Kidney epithelial cell (primary cell): ENCODE measurements at places on chromosomes 5 and 9.

DNA sequence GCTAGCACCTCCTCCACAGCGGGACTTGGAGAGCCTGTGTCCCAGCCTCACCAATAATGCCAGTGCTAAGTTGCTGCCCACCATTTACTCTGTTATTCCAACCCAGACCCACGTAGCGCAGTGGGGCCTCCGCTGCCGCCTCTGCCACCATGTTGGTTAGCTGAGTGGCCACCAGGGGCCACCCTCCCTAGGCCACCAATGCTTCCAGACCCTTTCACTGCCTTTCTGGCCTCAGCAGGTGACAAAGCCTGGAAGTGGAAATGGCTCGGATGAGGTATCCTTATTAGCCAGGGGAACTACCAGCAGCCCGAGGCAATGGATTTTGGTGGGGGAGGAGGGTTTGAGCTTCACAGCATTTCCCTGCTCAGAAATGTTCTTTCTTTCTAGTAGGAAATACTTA is 110.1 kb downstream of the OSTF1 start:
- no peak for DNase-seq

DNA sequence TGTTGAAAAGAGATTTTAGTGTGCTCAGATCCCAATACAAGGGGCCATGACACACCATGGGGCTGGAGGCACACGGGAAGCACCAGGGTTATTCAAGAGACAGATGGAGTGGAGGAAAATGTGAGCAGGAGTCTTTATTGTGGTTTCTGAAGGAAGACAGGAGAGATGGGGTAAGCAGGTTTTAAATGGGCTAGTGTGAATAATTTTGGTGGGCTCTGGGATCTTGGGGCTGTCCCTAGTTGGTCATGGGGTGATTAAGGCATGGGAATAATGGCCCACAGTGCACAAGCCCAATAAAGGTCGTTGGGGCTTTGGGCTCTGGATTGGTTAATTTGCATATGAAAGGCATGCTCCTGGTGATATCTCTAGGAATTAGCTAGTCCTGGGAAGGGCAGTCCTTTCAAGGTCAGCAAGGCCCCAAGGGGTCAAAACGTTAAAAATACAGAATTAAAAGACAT is 3.6 kb upstream of the SCGB3A2 start:
- DNase-seq, result no peak

GRCh38 chr5:82873452-82873851 is 203.7 kb downstream of the TMEM167A start:
- no peak for DNase-seq

DNA sequence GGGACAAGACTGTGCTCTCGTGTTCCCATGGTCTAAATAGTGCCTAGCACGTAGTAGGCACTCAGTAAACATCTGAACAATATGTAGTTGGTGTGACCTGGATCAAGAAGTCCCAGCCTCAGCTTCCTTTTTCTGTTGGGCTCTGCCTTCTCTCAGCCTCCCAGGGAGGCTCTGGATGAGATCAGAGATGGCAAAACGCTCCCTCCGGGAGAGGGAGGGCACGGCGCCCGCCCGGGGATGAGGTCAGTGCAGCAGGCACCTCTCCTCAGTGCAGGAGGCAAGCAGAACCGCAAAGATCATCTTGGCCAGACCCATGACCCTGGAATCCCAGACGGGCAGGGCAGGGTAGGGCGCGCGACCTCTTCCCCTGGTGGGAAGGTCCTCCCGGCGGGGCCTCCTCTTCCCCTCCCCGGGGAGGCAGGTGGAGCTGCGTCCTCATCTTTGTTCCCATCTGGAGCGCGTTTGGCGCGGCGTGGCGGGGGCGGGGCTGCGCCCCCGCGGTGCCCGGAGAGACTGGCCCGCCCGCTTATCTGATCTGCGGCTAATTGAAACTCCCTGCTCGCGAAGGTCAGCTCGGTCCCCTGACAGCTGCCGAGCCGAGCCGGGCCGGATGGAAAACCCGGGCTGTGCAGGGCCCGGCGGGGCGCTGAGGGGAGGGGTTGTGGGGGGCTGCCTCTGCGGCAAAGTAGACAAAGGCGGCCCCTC is 60.9 kb downstream of the CXXC5 start:
- peak; percentile 77 for DNase-seq

DNA sequence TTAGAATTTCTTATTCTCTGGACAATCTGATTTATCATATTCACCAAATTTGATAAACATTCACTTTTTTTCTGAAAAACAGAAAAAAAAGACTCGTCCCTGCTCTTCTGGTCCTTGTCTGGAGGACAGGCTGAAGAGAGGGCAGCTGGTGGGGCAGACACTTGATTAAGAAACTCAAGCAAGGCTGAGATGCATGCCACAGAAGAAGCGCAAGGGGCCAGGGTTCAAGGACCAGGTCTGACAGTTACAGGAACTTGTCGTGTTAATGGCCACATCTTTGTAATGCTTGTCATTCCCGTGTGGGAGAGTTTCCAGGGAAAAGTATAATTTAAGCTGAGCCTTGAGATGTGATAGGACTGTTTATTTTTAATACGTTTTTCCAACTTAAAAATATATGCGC is 40.6 kb upstream of the SHB start:
- no peak for DNase-seq

DNA sequence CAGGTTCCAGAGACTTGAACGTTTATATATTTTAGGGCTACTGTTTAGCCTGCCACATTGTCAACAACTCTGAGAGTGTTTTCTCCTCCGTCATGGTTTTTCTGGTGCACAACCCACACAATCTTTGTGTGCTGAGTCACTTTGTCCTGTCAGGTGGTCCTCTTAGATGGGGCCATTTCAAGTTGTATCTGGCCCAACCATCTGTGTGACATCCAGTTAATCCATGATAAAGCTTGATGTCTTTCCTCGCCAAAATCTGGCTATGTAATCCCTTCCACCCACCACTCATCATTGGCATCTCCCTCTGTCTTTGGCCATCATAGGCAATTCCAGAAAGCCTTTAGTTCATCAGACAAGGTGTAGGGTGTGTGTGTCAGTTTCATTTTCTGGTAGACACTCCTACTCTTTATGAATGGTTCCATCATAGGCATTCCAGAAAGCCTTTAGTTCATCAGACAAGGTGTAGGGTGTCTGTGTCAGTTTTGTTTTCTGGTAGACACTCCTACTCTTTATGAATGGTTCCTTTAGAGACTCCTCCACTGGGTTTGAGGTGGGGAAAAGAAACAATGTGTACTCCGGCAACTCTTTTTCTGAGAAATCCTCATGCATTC is 282.0 kb upstream of the ACTBL2 start:
- no peak for DNase-seq

GRCh38 chr5:53948598-53948997 is 361.8 kb downstream of the ARL15 start:
- no peak for DNase-seq

- no peak for DNase-seq
Measured at GRCh38 chr5:68074633-68075032, 140.9 kb upstream of the PIK3R1 start.

DNA sequence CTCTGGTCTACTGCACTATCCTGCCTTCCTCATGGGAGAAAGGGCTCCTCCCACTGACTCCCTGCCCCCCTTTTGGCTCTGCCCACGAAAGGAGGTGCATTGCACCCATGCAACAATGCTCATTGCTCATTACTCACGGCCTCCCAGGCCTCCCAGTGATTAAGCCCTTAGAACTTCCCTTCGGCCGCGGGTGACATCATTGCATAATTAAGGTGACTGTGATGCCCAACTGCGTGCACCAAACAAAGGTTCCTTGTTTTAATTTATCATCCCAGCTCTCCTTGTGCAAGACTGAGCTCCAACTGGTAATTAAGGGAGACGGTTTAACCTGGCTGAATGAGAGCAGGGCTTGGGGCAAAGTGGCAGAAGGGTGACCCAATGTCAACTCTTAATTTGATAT is 180.4 kb downstream of the GAS1 start:
- DNase-seq, result peak; percentile 90

DNA sequence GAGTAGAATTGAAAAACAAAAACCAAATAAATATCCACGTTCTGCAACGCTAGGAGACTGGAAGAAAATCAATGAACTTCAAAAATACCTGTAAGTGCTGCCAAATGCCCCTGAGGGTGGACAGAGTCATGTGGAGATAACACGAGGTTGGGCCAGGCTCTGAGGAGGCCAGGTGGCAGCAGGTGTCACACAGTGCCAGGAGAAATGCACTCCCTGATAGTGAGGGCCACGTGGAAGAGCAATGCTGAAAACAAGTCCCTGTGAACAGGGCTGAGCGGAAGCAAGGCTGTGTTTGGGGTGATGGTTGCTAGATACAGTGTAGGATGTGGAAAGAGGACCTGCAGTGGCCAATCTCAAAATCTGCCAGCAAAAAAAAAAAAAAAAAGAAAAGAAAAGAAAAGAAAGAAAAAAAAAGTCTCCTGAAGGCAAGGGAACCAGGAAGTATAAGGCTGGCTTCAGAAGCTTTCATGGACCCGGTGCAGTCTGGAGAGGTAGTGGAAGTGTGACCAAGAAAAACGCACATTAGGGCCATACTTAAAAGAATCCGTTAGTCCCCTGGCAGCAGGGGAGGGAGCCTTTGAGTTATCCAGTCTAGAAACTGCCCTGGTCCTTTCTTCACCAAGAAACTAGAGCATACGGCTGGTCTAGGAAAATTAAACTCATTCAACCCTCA is 16.8 kb downstream of the C1QTNF3 start:
- DNase-seq, result no peak

DNA sequence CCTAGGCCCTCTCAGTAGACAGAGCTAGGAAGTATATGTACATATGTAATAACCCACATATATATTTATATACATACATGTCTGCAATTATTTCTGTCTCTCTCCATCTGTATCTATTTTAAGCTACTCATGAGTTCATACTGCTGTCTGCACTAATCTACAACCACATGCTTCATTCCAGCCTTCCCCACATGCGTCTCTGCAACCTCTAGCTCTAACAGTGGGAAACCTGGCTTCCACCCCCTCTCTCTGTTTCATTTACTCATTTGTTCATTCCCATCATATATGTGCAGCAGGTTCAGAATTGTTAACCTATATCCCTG is 23.3 kb downstream of the DCANP1 start:
- no peak for DNase-seq

- DNase-seq, result no peak
Measured at GRCh38 chr9:38092200-38092524, 23.1 kb upstream of the SHB start.

GRCh38 chr5:10632110-10632761 is 68.4 kb downstream of the ANKRD33B start:
- no peak for DNase-seq

- DNase-seq, result no peak
Measured at GRCh38 chr9:128575916-128576315, 23.5 kb downstream of the SPTAN1 start.

GRCh38 chr9:120482424-120483186 is 97.4 kb downstream of the CDK5RAP2 start:
- DNase-seq, result no peak

DNA sequence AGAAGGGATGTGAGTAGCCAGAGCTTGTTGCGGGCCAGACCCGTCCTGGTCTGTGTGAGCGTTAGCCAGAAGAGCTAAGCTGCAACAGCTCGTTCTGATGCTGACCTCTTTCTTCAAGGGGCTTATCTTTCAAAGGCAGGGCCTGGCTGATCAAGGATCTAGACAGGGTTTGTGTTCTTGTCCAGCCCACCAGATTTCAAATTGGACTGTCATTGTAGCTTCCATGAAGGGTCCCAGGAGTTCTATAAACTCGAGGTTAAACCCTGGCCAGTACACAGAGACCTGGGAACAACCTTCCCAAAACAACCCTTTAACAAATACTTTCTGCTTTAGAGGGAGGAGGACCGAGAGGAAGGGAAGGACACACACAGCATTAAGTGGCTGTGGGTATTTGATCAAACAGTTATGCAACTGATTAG is 153.0 kb upstream of the TUT7 start:
- no peak for DNase-seq

DNA sequence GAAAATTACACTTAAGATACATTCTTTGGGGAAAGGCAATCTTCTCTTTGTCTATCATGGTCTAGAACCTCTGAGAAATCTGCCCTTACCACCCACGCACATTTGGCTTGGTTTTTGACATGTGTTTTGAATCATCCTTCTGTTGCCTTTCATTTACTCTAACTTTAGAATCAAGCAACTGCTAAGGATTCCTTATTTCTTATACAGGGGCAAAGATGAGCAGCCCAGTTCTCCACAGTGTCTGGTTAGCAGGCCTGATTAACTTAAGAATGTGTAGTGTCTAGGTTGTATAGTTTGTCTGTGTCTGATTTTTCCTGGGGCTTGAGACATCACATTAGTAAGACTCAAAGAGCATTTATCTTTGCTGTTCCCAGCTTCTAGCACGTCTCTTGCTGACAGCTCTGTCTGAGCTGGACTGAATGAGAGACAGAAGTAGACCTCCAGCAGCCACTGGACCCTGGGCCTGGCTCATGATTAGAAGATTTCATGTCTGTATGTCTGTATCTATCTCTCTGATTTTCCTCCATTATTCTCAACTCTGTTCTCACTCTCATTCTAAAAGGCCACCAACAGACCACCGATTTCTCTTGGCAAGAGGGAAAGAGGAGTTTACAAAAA is 31.8 kb upstream of the PCA3 start:
- DNase-seq, result no peak

GRCh38 chr9:70420441-70421271 is 6.2 kb upstream of the KLF9 start:
- DNase-seq, result peak; percentile 76

GRCh38 chr9:35690294-35690613 is 529 bp upstream of the TPM2 start:
- DNase-seq, result no peak

DNA sequence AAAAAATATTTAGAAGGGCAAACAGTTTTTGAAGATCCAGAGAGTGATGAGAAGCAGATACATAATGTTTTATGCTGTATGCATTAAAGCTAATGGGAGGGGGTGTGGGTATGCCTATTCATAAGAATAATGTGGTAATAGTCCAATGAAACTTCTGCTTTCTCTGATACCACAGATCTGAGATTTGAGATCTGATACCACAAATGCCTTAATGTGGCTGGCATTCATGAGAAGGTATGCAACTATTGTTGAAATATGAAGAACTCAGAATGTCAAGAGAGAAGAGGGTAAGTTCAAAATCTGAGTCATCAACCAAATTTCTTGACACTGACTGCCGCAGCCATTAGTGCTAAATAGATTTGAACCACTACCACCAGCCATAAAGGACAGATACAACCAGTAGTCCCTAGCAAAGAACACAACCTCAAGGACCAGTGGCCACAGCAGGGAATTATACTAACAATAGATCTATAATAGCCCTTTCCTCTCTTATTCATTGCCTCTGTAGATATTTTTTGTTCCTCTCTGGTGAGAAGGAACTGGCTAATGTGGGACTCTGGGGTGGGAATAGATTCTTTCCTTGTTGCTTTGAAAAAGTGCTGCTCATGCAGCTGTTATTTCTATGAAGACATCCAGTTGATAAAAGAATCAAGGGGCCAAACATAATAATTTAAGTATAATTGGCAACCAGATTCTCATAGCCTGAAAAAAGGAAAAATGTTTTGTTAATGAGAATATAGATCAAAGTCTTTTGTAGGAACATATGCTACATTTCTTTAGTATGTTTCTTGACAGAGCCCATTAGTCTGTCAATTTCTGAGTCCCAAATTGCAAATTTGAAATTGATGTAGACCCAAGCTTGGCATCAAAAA is 256.5 kb upstream of the ZNF608 start:
- no peak for DNase-seq

- no peak for DNase-seq
Measured at GRCh38 chr5:142356349-142356715, 31.5 kb upstream of the SPRY4 start.
